ENCODE measurements at places on chromosomes 2 and 18. TPM values are rescaled to one million over a fixed set of nuclear protein-coding genes. Genes with fewer than 3 reads are reported as not detected.

C2orf15 gene
- total RNA-seq = 0.12 TPM

ATOH8 gene
- 59.5 TPM for total RNA-seq

LPIN1 gene
- total RNA-seq = 67.4 TPM

CPO gene
- 0.47 TPM for total RNA-seq

IL1A gene
- not detected for total RNA-seq

UCN gene
- 0.30 TPM for total RNA-seq

ANO7 gene
- 0.12 TPM for total RNA-seq

DOCK10 gene
- 1.3 TPM for total RNA-seq

CRYGD gene
- total RNA-seq = not detected

METTL8 gene
- total RNA-seq = 9.2 TPM

ARHGEF33 gene
- 0.15 TPM for total RNA-seq

CNGA3 gene
- total RNA-seq = under 0.01 TPM

KIAA2012 gene
- total RNA-seq = under 0.01 TPM

UGT1A10 gene
- total RNA-seq = not detected

CAVIN2 gene
- 18.4 TPM for total RNA-seq

CCDC74A gene
- 13.8 TPM for total RNA-seq

ERFE gene
- total RNA-seq = 0.82 TPM

MREG gene
- 1.5 TPM for total RNA-seq
